ENCODE measurements at places on chromosomes 3 and 15.

- no peak for DNase-seq
Observed at GRCh38 chr3:132556508-132557159, 40.4 kb upstream of the ACKR4 start.

- no peak for DNase-seq
Observed at GRCh38 chr15:56783156-56783856, 50.0 kb upstream of the ZNF280D start.

- DNase-seq = no peak
Observed at GRCh38 chr3:77146004-77146403, 106.1 kb downstream of the ROBO2 start.

DNA sequence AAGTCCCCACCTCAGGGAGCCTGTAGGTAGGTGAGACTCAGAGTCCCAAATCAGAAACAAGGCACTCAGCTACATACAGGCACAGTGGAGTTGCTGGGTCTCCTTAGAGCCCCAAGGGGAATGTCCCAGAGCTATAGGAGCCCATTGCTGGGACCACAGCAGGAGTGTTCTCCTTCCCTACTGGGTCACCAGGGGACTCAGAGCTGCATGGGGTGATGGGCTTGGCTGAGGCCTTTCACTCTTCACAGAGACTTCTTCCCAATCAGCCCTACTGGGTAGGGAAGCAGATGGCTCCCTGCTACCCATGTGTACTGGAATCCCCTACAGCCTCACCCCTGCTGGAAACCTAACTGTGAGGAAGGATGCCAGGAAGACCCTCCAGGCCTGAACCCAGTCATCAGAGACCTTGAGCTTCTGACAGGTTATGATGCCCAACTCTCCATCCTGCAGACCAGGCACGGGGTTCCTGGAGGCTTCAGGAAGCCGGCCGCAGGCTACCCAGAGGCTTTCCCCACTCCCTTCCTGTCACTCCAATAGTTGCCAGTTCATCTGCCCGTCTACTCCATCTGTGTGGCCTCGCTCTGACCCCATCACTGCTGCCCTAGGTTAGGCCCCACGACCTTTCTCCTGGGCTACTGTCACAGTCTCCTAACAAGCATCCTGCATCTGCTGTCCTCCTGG, 24.0 kb downstream of the RASGRF1 start:
- no peak for DNase-seq

DNA sequence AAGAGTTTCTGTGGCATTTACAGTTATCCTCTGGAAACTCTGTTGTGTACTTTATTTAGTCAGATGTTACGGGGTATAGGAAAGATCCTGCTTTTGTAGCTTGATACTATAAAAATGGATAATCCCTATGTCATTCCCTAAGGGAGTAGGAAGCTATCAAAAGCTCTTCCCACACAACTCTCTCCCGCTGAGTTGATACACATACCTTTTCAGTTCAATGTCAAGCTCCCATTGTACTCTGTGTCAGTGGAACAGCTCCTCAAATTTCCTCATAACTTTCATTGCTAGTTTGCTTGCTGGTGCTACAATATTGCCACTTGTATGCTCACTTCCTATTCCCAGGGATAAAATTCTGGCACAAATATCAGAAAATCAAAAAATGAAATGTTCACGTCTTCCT, 893.3 kb upstream of the GBE1 start:
- DNase-seq = no peak

GRCh38 chr3:119125742-119126504, 20.0 kb upstream of the TEX55 start:
- DNase-seq = no peak

GRCh38 chr3:74546426-74546825, 68.0 kb downstream of the CNTN3 start:
- no peak for DNase-seq

- DNase-seq = no peak
Observed at GRCh38 chr3:109122690-109123089, 4.8 kb upstream of the MORC1 start.

DNA sequence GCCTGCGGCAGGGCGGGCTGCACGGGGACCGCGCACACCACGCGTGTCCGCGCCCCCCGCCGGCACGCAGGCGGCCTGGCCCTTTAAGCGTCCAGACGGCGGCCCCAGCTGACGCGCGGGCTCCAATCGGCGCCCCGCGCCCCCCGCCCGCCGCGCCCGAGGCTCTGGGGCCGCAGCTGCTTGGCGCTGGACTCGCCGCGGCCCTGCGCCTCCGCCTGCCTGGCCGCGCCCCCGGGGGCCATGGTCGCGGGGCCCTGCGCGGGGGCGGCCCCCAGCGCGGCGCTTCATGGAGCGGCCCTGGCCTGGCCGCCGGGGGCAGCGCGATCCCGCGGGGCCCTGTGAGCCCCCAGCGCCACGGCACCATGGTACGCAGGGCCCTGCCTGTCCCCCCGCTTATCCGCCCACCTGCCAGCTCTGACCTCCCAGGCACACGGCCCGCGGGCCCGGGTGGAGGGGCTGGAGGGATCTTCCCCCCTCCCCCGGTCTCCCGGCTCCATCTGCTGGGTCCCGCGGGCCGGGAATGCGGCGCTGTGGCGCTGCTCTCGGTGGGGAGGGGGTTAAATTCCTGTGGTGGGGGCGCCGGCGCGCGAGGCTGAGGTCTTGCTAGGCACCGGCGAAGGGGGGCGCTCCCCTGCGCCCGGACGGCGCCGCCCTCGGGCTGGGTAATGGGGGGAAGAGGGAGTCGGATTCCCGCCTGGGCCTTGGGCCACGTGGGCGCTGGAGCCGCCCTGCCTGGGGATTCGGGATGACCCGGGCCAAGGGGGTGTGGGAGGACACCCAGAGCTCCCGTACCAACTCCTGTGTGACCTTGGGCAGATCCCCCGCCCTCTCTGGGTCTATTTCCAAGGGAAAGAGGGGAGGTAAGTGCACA, 1.1 kb downstream of the ZBTB47 start:
- peak; percentile 62 for DNase-seq
